ENCODE measurements at places on chromosomes 7 and 10.

- no peak for DNase-seq
These were observed 24.8 kb downstream of the NPTX2 start for GRCh38 chr7:98641646-98642500.

DNA sequence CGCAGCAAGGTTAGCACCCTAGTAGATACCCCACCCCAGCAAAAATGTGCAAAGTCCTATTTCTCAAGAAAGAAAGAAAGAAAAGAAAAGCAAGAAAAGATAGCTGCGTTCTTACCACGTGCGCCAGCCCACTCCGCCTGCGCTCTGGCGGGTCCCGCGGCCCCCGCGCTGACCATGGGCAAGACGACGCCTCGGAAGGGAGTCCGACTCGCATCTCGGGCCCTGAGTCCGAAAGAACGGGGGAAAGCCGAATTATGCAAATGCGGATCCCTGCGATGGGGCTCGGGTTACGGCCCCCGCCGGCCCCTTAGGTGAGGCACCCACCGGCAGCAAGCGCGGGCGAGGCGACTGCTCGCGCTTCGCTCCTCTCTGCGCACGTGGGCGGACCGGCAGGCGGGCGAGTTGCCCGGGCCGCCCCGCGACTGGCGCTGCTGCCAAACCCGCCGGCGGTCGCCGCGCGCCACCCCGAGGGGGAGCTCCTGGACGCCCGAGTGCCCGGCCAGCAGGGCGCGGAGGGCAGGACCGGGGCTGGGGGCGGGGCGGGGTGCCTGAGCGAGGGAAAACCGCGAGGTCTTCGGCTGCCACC lies 2.4 kb upstream of the EGR2 start:
- DNase-seq = no peak

GRCh38 chr10:11773761-11774441 lies 31.7 kb downstream of the ECHDC3 start:
- DNase-seq = no peak

DNA sequence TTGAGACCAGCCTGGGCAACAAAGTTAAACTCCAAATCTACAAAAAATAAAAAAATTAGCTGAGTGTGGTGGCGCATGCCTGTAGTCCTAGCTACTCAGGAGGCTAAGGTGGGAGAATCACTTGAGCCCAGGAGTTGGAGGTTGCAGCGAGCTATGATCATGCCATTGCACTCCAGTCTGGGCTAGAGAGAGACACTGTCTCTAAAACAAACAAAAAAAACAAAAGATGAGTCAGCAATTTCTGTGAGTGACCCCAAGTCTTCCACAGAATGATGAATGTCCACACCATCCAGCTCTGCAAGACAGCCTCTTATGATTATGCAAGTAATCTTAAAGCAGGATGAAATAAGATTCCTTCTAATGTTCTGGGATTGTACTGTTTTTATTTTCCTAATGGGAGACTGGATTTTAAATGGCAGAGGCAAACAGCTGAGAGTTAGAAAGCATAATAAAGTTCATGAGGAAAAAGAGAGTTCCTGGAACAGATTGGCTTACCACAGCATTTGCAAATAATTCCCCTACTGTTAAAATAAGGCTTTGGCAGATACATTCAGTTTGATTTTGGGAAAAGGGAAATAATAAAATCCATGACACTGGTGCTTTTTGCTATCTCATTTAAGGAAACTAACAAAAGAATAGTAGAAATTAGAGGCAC lies 18.9 kb upstream of the PRKAR2B start:
- DNase-seq = no peak

- DNase-seq = no peak
These were observed 115.8 kb downstream of the SEMA3D start for GRCh38 chr7:85070967-85071628.

- no peak for DNase-seq
These were observed 9.4 kb downstream of the HACD1 start for GRCh38 chr10:17607603-17608332.

GRCh38 chr7:28008171-28008570 lies 172.4 kb downstream of the JAZF1 start:
- no peak for DNase-seq

DNA sequence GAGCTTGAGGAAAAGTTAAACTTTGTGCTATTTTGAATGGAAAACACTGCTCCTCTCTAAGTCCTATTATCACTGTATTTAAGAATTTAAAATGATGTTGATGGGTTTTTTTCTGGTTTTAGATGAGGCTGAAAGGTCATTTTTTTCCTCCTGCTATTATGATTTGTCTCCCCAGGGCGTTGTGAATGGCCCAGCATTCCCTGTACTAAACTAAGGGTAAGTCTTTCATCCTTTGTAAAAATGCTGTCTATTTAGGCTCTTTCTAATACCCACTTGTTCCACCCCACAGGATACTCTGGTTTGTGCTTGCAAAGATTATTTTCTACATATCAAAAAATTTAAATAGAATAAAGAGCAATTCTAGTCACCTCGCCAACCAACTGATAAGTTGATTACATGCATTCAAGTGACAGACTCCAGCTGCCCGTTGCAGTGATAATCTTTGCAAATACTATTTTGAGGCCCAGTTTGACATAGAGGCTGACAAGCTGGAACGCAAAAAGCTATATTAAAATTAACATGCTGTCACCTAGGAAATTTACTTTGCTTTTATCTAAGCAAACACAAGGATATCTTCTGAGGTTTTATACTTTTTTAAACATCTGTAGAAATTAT lies 222.3 kb upstream of the TMEM229A start:
- DNase-seq = no peak

DNA sequence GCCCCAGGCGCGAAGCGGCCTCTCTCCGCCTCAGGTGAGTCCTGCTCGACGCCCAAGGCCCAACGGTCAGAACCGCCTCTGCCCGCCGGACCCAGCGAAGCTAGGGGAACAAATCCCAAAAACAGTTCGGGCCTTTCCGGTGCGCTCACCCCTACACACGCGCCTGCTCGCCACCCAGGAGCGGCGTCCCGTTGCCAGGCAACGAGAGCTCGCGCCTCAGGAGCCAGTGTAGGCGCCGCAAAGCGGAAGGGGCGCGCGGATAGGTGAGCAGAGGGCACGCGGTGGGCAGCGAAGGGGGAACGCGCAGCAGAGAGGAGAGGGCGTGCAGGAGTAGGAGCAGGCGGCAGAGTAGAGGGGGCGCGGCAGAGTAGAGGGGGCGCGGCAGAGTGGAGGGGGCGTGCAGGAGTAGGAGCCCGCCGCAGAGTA lies at the start of the genes DYDC1 and DYDC2:
DYDC1 (minus strand) TSS at position 193 of the 426 bp plus-strand sequence. CDS start 4,154 bp downstream, outside the sequence.
DYDC2 (plus strand) TSS at position 219 of the 426 bp plus-strand sequence. CDS start 5,663 bp downstream, outside the sequence.
- DNase-seq = peak; percentile 25

GRCh38 chr10:48896756-48897440 lies 42.7 kb downstream of the LRRC18 start:
- no peak for DNase-seq

- DNase-seq = no peak
These were observed 605 bp downstream of the SUFU start for GRCh38 chr10:102504179-102504975.

DNA sequence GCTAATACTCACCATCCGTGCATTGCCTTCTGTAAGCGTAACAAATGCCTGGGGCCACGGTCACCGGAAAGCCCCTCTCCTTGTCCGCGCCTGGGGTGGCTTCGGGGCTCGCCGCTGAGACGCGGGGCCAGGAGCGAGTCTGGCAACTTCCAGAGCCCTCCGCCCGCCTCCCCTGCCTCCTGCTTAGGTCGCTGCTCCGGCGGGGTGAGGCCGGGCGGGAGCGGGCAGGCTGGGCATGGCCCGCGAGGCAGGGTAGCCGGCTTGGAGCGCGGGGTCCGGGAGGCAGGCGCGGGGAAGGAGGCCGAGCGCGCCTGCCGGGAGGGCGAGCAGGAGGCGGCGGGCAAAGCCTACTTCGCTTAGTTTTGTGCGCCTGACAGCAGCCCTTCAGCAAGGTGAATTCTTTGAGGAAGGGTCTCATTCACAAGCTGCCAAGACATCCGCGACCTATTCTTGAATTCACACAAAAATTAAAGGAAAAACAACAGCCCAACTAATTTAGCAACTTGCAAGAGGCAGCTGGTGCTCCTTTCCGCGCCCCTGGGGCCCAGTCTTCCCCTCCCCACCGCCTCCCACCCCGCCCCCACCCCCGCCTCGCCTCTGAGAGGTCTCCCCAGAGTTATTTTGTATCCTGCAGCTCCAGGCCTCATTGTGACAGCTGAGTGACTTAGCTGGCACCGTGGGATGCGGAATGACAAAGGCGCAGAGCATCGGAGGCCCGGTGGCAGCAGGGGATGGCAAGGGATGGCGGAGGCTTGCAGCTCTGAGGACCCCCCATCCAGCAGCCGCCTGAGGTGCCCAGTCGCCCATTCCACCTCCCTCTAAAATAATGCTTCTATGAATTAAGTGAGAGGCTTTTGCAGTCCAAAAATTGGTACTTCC lies 12.8 kb upstream of the KAT6B start:
- no peak for DNase-seq

DNA sequence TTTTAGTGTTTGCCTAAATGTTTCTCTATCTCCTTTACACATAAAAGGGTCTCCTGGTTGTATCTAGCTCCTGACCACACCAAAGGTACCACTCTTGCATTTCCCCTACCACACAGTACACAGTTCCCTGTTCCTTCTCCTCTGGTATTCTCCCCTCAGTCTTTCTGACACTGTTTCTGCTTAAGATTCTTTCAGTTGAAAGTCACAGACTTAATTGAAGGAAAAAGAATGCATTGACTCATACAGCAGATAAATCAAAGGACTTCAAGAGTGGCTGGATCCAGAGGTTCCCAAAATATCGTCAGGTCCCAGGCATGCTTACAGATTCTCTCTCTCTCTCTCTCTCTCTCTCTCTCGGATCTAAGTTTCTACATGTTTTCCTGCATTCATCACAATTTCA lies 185.6 kb upstream of the LRGUK start:
- no peak for DNase-seq

- no peak for DNase-seq
These were observed 355.0 kb downstream of the RNLS start for GRCh38 chr10:88228130-88228529.

DNA sequence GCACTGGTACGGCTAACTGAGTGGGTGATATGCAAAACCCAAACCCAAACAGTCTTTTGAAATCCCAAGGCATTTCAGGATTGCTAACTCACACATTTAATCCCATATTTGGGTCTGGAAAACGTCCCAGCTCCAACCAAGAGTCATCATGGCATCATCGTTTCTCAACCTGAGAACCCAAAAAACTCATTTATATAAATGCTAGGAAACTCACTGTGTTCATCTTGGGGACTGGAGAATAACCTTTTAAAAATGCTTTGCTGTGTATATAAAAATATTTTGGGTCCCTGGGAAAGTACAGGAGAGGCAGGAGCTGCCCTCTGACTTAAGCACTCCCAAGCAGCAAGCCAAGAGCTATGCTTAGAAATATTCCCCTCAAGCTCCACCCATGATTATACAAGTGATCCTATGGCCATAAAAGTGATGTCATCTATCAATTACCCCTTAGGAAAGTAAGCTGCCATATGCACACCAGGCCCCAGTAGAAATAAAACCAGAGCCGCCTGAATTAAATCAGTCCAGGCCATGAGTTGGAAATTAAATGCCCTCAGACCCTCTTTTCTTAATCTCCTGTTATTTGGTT lies 352.1 kb downstream of the FRMD4A start:
- no peak for DNase-seq

- no peak for DNase-seq
These were observed 23.8 kb downstream of the PFKP start for GRCh38 chr10:3090914-3091787.

DNA sequence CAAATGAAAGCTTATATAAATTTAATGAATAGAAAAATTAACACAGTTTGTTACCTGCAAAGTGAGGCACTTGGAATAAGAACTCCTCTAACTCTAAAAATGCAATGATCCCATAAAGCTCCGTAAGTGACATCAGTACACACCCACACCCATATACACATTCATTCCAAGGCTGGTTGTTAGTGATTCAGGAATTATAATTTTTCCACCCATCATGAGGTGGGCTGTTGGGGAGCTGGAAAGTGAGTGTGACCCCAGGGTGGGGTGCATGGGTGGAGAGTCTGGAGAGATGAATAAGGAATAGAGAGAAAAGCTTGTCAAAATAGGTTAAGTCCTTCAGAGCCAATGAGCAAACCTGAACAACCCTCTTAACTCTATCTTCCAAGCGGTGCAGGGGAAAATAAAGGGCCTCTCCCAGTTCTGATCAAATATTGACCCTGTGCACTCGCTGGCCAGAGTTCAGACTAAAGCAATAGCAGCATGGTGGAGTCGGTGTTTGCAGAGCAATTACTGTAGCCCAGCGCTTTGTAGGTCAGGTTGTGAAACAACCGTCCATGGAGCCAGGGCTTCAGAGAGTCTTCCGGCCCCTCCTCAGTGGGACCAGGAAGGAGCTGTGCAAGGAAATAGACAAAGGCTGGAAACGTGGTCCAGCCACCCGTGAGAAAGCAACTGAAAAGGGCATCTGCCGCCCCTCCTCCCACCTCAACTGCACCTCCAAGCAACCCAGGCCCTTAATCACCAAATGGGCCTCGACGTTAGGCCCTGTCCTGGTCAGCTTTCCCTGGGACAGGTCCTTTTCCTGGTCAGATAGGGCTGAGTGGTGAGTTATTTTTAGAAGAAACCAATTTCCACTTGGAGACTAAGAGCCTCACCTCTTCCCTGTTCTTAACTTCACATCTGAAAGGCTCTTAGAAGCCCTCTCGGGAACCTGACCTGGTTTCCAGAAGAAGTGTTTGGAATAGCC lies 61.2 kb downstream of the SH3PXD2A start:
- no peak for DNase-seq

DNA sequence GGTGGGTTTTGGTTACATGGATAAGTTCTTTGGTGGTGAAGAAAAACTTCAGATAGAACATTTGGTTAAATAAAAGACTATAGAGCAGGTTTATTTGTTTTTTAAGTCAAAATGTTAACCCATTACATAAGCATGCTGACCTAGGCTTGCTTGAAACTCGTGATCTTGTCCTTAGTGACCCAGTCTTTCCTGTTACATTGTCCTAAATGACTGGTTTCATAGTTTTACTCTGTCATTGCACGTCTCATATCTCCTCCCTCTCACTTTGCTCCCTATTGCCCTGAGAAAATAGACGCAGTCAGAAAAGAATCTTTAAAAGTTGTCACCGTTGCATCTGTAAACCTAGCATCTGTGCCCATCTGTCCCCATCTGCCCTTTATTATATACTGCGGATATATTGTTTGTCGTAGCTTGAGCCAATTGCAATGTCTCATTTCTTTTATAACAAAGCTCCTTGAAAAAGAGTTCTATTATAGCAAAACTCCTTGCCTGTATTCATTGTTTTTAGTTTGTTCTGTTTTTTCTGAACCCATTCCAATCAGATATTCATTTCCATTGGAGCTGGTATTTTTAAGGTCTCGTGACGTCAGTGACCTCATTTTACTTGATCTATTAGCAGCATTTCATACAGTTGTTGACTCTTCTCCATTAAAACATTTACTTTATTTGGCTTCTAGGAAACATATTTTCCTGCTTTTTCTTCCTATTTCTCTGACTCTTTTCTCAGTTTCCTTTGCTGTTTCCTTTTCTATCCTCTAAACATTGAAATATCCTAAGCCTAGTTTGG lies 57.3 kb downstream of the HELLS start:
- DNase-seq = no peak
